ENCODE measurements at places on chromosomes 7 and 10.

DNA sequence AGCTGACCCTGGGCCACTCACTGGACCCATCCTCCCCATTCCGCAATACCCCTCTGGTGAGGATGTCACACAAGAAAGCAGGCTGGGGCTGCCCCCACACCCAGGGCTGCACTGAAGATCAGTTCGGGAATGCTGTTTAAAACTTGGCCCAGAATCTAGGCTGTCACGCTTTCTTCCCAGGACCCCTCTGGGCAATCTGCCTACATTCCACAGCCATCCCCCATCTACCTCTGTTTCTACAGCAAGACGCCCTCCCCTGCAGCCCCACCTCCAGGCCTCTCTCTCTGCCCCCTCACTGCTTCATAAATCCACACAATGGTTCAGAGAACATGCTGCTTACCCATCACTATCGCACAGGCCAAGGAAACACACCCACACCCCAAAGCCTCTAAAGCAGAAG lies 36.1 kb downstream of the XPNPEP1 start:
- no peak for DNase-seq

DNA sequence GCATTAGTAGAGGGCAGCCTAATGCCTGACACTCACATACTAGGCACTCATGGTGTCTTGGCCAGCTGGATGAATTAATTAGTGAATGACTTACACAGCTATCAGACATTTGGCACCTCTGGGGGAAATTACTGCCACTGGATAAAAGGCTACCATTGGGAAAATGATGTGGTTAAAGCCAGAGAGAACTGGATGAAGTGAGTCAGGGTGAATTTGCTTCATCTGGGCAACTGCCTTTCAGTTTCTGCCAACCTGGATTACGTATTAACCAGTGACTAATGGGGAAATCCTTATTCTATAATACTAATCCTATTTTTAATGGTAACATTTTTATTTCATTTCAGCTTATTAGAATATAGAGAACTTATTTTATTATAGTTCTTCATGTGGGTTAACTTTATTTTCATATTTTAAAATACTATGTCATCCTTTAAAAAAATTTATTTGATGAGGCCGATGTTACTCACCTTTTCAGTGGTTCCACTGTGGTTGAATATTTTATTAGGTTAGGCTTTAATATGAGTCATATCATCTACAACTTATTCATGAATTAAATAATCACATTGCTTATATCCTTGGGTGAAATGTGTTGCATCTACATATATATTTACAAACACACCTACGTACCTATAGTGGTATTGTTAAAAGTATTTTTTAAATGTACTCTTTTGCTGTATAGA lies 85.6 kb upstream of the CAPZA2 start:
- no peak for DNase-seq

DNA sequence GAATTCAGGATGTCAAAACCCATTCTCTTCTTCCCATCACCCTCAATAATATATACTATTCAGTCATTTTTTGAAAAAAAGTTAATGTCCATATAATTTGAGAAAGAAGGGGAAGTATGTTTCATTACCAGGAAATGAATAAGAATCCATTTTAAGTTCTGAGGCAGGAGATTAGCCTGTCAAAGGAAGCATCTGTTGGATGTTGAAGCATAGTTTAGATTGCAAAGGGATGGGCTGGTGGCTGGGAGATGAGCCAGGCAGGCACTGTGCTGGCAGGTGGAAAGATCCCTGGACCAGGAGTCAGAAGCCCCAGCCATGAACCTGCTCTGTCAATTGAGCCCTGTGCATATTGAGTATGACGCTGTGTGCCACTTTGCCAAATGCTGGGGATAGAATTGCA lies 48.4 kb upstream of the CRTAC1 start:
- no peak for DNase-seq

- no peak for DNase-seq
Observed at GRCh38 chr10:104170610-104171254, 48.8 kb downstream of the SFR1 start.

GRCh38 chr7:149245244-149245643 lies 5.8 kb downstream of the ZNF212 start:
- DNase-seq = no peak

DNA sequence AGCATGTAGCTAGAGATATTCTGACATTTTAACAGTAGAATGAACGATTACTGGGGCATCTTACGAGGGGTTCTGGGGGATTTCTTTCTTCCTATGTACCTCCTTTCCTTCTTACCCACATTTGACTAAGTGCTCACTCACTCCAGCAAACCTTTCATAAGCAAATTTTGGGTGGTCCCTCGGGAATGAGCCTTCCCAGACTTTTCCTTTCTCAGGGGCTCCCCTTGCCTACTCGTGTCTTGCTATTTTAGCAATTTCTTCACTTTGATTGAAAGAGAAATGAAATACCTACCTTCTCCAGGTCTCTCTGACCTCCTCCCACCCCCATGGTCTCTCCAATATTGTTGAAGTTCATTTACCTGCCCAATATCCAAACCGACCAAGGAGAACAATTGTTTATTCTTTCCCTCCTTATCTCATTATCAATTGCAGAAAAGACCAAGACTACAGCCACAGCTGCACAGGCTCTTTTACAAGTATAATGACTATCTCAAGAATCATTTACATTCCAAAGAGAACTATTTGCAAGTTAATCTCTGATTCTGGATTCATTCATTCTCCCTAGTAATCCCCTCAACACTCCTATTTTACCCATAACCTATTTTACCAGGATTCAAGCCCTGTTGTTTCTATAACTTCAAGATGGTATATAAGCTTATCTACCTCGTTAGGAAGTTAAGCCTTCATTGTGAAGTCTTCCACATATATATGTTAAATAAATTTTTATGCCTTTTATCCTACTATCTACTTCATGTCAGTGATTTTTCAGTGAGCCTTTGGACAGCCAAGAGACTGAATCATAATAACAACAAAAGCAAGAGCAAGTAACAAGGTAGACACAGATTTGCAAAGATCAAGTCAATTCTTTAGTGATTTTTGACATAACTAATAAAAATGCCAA lies 480.6 kb downstream of the IPMK start:
- no peak for DNase-seq

GRCh38 chr10:132730573-132730953 lies 55.4 kb downstream of the NKX6-2 start:
- DNase-seq = no peak

All from activated CD4-positive, alpha-beta T cell treated with anti-CD3 and anti-CD28 coated beads for 1 hour (primary cell).